ENCODE measurements at places on chromosomes 16 and 17.
A peak's percentile ranks its signal among the peaks of the same experiment; 100 is the strongest.

DNA sequence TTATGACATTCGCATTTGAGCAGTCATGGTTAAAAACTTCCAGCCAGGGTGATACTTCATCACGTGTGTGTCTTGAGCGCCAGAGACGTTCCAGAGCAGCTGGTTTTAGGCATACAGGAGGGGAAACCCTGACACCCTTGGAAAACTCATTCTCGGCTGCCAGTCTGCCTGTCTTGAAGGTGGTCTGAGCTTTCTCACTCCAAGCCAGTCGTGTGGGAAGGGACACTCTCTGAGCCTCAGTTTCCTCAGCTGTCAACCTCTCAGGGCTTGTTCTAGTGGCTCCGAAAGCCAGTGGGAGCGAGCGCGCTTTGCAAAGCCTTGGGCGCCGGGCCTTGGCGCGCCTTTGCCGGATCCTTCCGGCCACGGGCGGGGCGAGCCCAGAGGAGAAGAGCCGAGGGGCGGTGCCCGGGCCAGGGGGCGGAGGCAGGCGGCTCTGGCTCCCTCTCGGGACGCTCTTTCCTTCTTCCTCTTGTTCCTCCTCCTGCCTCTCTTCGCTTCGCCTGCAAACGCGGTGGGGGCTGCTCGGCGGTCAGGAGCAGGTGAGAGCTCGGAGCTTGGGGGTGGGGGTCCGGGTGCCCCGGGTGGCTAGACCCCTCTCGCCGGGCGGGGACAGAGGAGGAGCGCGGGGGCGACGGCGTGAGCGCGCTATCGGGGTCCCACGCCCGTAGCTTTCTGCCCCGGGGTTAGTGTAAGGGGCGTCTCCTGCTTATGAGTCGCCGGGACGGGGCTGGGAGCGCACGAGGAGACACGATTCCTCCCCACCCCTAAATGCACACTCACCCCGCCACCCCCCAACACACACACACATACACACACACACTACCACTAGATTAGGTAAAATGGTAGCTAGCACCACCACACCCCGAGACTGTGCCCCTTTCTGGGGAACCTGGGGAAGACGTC, at the start of gene LDAF1:
TSS of gene LDAF1 (plus strand) at position 467 of the 903 bp plus-strand sequence. CDS start 2,509 bp downstream, outside the sequence.
- peak; percentile 81 for DNase-seq

GRCh38 chr16:73529303-73530012, 481.5 kb upstream of the ZFHX3 start:
- no peak for DNase-seq

DNA sequence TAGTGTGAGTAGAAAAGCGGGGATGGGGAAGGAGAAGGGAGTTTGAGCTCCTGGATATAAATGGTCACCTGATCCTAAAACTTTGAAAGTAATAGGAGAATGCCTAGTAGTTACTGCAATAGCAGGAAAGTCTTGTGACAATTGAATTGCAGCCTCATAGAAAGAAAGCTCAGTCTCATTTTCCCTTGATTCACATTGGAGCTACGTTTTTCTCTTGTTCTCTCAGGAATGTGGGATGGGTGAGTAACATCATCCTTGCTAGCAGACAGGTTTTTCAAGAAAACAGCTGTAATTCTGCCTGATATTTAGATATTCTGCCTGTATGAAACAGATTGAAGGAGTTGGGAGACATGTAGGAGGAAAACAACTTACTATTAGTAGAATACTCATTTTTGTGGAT, 25.3 kb downstream of the SF3B3 start:
- DNase-seq, result no peak

DNA sequence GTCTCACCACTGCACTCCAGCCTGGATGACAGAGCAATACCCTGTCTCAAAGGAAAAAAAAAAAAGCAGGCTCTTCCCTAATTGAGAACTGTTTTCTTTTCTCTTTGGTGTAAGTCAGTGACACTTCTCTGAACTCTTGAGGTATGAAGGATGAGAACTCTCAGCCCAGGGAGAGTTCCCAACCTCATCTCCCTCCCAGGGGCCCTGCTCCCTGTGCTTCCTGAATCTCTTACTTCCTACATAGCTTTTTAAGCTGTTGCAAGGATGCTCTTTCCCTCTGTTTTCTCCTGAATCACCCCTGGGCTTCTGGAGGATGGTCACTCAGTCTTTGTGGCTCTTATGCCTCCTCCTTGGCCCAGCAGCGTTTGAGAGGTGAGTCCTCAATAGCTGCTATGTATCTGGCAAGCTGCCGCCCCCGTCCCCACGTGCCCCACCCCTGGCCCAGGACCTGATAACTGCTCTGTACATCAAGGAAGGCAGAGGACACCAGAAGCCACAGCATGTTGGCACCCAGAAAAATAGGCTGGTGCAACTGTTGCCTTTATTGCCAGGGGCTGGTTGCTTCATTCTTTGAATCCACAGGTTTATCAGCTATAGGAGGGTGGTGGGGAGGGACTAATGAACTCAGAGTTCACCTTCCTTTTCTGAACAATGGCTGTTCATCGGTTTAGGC, 24.0 kb downstream of the IGF2BP1 start:
- DNase-seq, result no peak
